ENCODE measurements at places on chromosomes 5 and 9. TPM values are rescaled to one million over a fixed set of nuclear protein-coding genes. Genes with fewer than 3 reads are reported as not detected.

- peak; percentile 80 for DNase-seq
Observed at GRCh38 chr5:83474161-83474796, 2.7 kb downstream of the VCAN start.

GRCh38 chr5:176985516-176985915 lies 21.1 kb downstream of the UIMC1 start:
- peak; percentile 76 for DNase-seq

The PIP5KL1 gene
- total RNA-seq: 0.90 TPM

GRCh38 chr5:50300878-50301277 lies 140.2 kb downstream of the EMB start:
- DNase-seq: no peak

The RAB3C gene
- total RNA-seq: not detected

The CHSY3 gene
- not detected for total RNA-seq

- no peak for DNase-seq
Observed at GRCh38 chr5:116453988-116454411, 120.6 kb downstream of the SEMA6A start.

- DNase-seq: peak; percentile 83
Observed at GRCh38 chr5:50445296-50445949, 4.3 kb upstream of the EMB start.

The NEUROG1 gene
- total RNA-seq: not detected

DNA sequence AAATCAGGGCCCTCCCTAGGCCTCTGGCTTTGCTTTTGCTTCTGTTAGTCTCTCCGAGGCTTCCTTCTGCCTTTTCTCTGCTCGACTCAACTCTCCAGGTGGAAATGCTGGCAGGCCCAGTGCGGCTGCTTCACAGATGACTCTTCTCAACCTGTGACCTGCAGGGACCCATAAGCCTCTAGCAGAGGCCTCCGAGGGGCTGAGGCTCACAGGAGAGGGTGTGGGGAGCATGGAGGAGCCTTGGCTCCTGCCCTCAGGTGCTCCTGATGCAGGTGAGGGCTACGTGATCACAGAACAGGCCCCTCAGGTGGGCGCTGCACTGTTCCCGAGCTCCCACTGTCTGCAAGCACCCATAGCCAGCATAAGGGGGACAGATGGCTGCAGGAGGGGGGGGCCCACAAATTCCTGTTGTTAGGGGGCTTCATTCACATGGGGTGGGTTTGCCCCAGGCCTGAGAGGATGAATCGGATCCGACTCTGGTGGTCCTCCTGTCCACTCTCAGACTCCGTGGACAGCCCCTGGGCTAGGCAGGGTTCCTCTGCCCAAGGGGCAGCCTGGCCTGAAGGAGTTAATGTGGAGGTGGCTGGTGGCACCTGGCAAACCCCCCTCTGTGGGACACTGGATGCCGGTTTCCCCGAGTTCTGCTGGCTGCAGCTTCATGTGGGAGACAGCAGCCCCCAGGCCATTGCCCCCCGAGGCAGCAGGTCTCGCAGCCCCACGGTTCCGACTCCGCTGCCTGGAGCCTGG lies 10.9 kb upstream of the FCN2 start:
- no peak for DNase-seq

GRCh38 chr9:137763271-137763955 lies 114.2 kb upstream of the CACNA1B start:
- no peak for DNase-seq

The GKAP1 gene
- total RNA-seq: 2.3 TPM

DNA sequence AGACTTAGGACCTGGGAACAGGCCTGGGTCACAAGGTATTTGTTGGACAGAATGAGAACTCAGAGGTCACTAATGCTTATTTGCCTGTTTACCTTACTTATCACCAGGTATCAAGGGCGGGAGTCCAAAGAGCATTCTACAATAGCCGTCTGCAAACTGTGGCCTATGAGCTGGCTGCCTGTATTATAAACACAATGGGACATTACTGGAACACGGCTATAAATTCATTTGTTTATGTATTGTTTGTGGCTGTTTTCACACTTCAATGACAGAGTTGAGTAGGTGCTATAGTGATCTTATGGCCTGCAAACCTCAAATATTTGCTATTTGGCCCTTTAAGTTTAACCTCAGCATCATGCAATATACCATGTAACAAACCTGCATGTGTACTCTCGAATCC lies 76.6 kb upstream of the ASTN2 start:
- DNase-seq: no peak

DNA sequence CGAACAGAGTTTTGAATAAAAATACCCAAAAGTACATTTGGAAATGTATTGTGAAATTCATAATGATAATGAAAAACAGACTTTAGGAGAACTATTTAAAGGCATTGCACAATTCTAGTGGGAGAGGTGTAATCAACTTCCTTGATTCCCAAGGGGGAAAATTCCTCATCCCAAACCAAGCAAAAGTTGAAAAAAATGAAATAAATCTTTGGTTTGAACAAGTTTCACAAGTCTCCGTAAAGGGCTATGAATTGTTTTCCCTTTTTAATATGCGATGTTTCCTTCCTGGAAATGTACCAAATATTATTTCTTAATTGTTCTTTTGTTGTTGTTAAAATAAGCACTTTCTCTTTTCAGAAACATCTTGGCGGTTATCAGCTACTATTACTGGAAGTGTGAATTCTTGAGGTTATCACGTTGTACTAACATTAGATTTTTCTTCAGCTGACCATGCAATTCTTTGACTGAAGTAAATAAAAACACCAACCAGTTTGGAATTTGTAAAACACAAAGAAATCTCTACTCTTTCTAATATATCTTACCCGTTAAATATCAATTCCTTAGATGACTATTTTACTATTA lies 59.3 kb downstream of the SVEP1 start:
- no peak for DNase-seq

- no peak for DNase-seq
Observed at GRCh38 chr5:64615895-64616294, 74.4 kb upstream of the SHISAL2B start.

The IL33 gene
- total RNA-seq: not detected

DNA sequence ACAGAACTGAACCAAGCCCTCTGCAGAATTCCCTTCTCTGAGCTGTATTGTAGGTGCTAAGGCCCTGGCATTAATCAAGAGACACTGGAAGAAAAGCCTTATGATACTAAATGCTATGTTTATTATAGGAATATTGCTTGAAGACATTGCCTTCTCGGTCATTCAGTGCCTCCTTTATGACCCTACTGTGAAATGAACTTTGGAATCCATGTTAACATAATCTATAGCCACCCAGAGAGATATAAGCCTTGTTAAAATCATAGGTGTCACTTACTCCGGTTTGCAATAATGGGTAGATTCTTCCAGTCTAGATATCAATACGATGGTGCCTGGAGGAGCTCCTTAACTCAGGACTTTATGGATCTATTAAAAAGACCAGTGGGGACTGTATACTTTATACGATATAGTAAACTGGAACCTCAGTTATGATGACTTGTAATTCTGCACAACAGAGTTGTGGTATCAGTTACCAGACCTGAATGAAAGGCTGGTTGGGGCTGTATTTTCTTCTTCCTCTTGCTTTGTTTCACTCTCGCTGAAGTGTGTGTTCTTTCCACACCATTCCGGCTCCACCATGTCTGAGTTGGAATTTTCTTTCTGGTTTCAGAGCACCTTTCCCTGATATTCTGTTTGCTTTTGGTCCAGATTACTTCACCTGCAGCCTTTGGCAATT lies 154.5 kb downstream of the DROSHA start:
- no peak for DNase-seq

GRCh38 chr5:54765165-54766028 lies 220.0 kb downstream of the ESM1 start:
- no peak for DNase-seq

DNA sequence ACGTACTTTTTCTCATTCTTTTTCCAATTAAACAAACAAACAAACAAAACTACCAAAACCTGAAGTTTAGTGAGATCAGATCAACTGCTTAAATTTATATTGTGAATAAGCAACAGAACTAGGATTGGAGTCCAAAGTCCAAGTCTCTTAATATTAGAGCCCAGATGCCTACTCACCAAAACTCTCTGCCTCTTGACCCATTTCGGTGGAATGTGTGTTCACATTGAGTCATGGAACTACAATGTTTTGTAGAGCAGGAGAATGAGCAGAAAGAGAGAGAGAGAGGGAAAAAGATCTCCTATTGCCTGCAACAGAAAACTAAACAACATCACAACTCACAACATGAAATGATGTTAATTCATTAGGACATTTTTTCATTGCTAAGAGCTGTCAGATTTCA lies 751.1 kb downstream of the TLR4 start:
- DNase-seq: no peak

DNA sequence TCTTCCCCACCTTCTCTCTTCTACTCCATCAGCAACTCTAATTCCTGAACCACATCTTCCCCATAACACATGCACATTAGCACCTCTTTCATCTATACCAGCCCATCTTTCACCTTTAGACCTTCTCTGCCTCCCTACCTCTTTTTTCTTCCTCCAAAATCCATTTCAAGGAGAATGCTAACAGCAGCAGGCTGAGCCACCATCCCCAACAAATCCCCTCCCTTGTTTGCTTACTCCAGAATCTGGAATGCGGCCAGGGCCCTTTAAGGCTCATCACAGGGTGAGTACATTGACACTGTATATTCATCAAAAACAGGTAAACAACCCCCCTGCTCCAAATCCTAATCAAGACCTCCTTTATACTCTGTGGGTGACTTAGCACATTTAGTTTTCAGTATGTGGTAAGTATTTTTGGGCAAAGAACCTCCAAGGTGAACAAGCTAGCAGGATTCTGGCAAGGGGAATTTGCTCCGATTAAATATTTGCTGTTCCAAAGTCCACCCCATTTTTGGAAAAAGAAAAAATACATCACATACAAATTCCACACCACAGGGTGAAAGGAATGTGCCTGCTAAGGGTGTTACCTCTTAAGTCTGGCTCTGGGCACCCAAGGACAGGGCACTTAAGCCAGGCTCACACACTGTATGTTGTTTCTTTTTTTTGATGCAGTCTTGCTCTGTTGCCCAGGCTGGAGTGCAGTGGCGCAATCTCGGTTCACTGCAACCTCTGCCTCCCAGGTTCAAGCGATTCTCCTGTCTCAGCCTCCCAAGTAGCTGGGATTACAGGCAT lies 71.4 kb downstream of the SERINC5 start:
- no peak for DNase-seq

The PRRT1B gene
- not detected for total RNA-seq

GRCh38 chr9:470552-471194 lies 256.0 kb downstream of the DOCK8 start:
- DNase-seq: no peak

The TAF1L gene
- total RNA-seq: not detected

The CDC25C gene
- 7.9 TPM for total RNA-seq

DNA sequence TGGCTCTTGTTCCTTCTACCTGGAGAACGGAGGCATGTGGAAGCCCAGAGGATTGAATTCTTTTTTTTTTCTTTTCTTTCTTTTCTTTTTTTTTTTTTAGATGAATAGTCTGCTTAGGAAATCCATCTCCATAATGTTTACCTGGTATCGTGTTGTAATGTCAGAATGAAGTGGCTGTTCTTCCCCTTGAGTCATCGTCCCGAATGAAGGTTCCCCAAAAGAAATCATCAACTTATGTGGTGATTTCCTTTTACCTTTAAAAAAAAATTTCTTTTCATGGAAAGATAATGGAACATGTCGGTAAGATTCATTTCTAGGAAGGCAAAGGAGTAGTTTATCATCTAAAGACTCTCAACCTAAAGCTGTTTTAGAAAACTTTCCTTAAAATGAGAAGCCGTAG lies 59.7 kb downstream of the DOCK8 start:
- no peak for DNase-seq

DNA sequence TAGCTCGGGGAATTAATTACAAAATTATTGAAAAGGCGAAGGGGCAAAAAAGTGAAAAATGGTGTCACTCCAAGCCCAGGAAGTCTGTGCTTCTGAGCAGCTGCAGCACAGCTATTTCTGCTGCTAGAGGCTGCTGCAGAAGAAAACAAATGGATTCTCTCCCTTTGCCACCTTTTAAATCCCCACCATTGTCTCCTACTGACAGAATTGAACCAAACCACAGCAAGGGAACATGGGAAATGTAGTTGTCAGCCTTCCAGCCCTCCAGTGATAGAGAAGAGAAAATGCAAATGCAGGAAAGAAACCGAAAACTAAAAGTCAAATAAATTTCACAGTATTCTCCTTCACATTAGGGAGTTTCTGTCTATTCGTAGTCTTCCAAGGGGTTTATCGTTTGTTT lies 33.4 kb upstream of the CDC42SE2 start:
- no peak for DNase-seq

The NDUFS6 gene
- total RNA-seq: 40.3 TPM

The OMD gene
- not detected for total RNA-seq

The AFAP1L1 gene
- total RNA-seq: not detected

The BAAT gene
- total RNA-seq: 0.07 TPM

DNA sequence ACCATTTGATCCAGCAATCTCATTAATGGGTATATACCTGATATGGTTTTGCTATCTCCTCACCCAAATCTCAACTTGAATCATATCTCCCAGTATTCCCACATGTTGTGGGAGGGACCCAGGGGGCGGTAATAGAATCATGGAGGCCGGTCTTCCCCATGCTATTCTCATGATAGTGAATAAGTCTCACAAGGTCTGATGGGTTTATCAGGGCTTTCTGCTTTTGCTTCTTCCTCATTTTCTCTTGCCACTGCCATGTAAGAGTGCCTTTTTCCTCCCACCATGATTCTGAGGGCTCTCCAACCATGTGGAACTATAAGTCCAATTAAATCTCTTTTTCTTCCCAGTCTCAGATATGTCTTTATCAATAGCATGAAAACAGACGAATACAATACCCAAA lies 74.5 kb upstream of the APC start:
- no peak for DNase-seq

- DNase-seq: no peak
Observed at GRCh38 chr5:128579639-128580038, 41.6 kb upstream of the FBN2 start.

DNA sequence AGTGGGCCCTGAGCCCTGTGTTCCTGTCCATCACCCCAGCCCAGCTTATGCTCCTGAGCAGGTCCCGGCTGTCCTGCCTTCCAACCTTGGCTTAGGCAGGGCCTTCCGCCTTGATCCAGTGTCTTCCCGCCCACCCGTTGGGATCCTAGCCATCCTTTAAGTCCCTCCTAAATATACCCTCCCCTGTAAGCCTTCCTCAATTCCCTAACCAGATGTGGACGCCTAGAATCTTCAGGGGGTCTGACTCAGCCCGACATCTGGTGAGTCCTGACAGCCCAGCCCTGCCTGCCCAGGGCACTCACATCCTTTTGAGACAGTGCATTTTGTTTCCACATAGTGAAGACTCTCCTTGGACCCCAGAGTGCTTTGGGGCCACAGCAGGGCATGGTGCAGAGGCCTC lies 23.7 kb downstream of the SLC6A7 start:
- no peak for DNase-seq

DNA sequence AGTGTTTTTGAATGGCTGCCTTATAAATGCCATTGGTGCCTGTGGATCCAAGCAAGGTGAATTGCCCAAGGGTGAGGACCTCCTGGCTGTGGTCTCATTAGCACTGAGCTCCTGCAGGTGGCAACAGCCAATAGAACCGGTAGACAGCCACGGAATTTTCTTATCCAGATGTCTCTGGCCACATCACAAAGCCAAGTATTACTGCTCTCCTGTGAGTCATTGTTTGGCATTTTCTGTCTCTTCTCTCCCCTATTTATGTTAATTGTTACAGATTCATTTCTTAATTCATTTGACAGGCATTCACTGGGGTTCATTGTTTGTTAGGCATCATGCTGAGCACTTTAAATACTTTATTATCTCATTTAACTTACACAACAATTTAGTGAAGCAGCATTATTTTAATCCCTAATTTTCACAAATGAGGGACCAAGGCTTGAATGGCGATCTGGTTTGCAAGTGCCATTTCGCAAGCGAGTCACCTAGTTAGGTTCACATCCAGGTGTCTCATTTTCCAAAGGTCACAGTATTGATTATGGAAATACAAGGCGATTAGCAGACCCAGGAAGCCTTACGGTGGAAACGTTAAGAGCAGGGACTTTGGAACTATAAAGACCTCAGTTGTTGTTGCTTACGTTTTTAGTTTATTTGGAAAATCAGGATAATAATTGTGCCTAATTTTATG lies 58.2 kb upstream of the DPYSL3 start:
- DNase-seq: no peak

Data from activated CD4-positive, alpha-beta T cell treated with anti-CD3 and anti-CD28 coated beads, Interleukin-2, amount 10 ng/mL, durations not matched to agents 24 days and 14 days (primary cell).